ENCODE measurements at places on chromosomes 12 and 14.

DNA sequence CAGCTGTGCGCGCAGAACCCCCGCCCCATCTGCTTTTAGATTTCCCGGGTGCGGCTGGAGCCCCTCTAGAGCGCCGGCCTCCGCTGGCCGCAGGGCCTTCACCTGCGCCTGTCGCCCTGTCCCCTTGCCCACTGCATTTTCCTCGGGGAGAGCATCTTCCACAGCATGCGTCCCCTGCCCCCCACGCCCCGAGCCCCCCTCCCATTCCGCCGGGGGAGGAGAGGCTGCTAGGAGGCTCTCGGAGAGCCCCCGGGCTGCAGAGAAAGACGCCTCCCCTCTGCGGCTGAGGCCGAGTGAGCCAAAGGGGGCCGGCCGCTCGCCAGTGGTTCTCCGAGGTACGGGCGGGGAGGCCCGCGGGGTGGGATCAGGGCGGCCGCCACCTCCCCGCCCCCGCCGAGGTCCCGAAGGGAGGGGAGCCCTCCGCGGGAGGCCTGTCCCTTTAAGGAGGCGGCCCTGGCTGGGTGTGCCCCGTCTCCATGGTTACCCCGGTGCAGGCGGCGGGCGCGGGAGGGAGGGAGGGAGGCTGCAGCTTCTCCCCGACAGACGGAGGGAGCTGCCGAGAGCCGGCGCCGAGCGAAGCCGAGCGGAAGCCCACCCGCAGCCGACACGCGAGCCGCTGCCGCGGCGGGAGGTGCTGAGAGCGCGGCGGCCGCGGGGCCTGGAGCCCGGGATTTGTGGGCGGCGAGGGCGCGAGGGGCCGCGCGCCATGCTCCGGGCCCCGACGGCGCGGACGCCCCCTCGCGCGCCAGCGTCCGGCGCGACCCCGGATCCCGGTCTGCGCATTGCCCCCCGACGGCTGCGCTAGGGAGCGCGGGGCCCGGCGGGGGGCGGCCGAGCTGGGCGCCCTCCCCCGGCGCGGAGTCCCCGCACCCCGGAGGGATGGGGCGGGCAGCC, at the start of gene KCNH3:
TSS of gene KCNH3 (plus strand) at position 521 of the 894 bp plus-strand sequence. CDS start 387 bp downstream, outside the sequence.
- DNase-seq, result peak; percentile 77

DNA sequence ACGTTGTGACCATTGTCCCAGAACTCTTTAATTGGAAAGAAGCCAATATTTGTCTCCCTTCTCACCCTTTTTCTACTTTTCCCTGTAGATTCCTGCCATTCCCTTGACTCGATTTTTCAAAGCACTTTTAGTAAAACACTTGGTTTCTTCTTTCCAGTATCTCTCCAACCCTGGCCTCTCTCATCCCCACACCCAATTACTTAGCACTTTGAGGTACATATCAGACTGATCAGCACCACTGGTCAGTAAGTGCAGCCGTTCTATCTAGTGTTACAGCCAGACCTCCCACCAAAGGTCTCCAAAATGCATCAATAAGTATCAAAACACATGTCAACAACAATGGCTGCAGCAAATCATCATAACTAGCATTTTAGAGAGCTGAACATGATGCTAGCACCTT, 141.9 kb downstream of the BTG1 start:
- DNase-seq, result no peak

DNA sequence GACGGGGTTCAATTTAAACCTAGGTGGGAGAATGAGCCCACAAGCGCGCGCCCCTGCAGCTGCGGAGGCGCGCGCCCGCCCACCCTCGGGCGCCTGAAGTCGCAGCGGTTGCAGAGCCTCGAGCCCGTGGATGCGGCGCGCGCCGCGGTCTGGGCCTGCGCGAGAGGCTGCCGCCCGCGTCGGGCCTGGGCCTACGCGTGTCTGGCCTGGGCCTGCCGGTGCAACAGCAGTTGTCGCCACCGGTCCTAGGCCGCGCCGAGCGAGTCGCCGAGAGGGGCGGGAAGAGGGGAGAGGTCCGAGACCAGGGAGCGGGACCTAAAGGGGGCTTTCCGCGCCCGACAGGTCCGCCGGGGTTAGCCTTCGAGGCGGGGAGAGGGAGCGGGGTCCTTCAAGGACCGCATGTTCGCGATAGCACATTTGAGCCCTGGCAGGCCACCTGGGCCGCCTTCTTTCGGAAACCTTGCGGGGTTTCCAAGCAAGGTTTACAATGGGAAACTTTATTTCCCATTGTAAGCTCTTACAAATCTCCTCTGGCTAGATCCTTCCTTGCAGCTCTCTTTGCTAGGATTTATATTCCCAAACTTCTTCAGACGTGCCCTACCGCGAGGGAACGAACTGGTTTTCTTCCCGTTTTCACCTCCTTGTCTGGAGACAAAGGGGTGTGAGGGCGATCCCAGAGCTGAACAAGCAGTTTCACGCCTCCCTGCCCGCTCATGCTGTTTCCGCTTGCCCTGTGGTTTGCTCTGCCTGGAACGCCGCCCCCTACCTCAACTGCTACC, 6.8 kb downstream of the SIX6 start:
- no peak for DNase-seq

DNA sequence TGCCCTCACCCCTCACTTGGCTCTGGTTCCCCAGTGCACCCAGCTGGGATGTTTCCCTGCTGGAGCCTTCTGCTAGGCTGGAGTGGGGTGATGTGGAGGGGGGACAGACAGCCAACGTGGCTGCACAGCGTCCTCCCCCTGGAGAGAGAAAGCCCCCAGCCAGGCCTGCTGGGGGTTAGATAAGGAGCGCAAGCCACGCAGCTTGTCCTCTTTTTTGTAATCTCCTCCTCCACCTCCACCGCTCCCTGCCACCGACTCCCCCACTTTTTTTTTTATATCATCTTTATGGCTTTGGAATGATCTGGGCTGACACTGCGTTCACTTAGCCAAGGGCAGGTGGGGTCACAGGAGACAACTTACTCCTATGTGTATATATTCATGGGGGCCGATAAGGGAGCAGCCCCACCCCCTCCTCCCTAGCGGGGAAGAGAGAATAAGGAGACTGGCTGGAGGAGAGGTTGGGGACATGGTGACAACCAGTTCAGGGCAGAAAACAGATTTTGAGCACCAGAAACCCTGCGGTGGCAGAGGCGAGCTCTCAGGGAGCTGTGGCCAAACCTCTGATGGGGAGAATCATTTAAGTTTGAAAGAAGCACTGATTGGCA, 169.9 kb upstream of the LHX5 start:
- no peak for DNase-seq

- no peak for DNase-seq
These were observed 202.1 kb downstream of the SEC23A start for GRCh38 chr14:38900887-38901286.

DNA sequence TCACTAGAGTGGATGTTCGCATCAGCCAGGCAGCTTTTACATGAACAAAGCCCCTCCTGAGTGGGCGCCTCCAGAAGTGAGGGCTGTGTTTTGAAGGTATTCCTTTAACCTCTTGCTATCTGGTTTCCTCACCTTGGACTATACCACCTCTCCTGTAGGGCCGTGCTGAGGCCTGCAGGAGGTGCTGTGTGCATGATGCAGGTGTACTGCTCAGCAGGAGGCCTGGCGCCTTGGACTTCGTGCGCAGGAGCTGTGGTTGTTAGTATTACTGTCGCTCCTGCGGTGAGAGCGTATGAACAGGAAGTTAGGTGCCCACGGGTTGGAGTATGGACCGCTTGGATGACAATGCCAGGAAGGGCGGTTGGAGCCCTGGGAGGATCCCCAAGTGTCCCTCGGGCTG, 130.7 kb downstream of the TSPAN9 start:
- no peak for DNase-seq

Measured in putamen (tissue), 1 donor.